ENCODE measurements at places on chromosomes 5 and 9.

- no peak for DNase-seq
These were observed 35.8 kb upstream of the ISCA1 start for GRCh38 chr9:86318187-86318586.

DNA sequence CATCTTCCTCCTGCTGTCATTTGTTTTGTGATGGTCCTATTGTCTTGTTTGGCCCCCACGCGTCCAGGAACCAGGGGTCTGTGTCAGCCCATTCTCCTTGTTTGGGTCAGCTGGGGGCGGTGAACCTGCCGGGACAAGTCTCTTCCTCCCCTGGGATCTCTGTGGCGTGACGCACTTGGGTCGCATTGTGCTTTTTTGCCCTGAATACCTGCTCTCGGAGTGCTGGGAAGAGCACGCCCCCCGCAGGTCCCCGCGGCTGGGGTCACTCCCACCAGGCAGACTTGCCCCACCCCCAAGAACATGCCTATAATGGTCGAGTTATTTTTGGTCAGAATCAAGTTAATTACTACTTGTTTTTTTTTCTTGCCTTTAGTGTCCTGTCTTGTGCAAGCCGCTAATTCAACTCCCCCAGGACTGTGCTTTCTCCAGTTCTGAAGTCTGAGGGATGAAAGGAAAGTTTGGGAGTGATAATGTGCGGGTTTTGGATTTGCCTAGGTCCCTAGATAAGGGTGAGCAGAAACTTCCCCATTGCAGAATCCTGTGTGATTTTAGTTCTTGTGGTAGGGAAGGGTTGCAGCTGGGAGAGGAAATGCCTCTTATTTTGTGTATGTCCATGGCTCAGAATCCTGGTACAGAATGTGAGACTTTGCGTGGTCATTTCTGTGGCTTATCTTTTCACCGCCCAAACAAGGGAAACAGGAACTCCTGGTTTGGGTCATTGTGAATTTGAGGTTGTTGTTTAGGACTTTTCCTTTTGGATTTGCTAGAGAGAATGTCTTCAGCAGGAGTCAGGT lies 789 bp downstream of the ACER2 start:
- no peak for DNase-seq

DNA sequence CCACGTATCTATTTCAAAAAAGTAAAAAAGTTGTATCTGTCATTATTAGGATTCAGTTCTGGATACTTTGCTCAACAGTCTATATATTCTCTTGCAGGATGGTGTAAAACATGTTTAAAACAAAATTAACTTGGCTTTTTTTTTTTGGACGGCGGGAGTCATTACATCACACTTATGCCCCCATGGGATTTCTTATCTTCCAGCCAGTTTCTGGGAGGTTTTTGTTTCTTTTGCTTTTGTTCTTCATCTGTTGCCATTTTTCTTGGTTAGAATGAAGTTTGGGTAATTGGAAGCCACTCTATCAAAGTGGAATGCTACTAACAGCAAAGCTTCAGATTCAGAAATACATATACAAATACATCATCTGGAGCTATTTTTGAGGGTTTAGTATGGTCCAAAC lies 1.8 kb upstream of the STARD4 start:
- DNase-seq, result no peak

DNA sequence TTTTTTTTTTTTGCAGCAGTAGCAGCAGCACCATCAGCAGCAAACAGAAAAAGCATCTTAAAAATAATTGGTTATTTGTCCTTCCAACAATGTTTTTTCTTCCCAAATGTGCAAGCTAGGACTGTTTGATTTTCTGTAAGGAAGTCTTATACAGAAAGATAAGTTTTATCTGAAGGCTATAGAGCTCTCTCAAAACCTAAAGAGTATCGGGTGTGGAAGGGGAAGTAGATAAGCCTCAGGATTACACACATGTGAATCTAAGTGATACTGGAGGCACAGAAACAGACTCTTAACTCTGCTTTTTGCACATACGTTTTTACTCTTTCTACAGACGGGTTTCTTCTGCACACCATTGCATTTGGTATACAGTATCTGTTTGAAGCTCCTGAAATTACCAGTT lies 184.4 kb upstream of the FTMT start:
- no peak for DNase-seq

DNA sequence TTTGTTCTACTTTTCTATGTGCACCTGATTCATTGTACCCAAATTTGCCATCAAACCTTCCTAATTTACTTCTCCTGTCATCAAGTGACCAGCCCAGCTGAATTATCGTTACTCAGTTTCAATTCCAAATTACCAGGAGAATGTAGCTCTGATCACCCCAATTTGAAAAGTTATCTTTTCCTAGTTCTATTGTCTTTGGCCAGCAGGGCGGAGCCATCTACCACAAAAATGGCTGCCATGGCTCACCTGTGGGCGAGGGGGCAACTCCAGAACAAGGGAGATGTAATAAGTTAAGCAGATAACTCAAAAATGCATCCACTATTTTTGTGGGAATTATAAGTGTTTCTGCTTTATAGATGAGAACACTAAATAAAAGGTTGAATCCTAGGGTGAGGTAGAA lies 133.8 kb upstream of the MOCS2 start:
- DNase-seq, result no peak

DNA sequence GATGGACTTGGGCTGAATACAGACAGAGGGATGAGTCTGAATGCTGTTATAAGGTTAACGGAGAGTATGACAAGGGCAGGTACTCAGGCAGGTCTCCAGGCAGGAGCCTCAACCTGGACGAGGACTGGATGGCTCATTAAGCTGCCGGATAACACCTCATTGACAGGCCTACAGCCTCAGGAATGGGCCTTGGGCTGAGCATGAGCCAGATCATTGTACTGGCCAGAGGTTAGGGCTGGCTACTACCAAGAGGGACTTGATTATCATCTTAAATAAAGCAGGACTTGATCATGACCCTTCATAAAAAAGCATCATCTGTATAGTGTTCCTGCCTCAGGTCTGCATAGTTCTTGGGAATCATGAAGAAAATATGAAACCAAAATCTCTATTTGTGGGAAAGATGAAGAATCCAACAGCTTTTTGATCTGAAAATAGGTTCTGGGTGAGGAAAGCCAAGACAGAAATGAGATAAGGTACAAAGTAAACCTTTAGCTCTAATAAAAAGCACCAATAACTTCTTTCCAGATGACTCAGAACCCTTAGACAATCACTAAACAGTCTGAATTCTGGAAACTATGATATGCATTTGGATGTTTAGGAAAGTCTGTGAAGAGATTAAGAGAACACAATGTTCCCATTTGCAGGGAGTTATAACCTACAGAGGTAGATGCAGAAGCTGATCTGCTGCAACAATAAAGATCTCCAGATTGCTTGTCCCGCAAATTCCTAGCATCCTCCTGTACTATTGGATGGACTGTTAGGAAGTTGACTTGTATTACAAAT lies 343.1 kb downstream of the CTNND2 start:
- no peak for DNase-seq

DNA sequence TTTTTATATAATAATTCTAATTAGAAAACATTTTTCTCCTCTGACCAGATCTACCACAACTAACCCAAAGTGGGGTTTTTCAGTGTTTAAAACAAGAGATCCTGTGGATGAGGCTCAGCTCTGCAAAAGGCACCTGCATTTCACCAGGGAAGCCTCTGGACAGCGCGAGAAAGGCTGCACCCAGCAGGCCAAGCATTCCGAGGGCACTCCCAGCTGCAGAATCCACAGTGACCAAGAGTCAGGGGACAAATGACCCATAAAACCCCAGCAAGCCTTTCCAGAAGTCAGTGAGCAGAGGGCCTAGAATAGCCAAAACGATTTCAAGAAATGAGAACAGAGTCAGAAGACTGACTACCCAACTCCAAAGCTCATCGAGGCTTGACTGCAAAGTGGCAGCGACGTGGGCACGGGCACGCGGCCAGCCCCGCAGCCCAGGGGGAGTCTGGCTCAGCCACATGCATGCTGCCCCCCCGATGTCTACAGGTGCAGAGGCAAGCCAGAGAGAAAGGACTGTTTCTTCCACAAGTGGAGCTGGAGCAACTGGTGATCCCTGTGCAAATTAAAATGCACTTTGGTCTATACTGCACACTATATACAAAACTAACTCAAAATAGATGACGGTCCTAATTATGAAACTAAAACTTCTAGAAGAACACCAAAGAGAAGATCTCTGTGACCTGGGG lies 26.2 kb downstream of the TPPP start:
- DNase-seq, result no peak

GRCh38 chr9:257957-258356 lies 43.3 kb downstream of the DOCK8 start:
- DNase-seq, result no peak

DNA sequence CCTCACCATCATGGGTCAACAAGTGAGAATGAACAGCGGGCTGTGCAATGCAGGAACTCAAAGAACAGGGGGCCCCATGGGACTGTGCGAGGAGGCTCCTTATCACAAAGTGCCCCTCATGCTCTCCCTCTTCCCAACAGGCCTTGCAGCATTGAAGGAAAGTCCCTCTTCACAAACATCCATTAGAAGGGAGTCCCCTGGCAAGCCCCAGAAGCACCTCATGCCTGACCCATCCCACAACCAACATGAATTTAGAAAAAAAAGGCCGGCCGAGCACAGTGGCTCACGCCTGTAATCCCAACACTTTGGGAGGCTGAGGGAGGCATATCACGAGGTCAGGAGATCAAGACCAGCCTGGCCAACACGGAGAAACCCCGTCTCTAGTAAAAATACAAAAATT lies 122.6 kb upstream of the FSTL4 start:
- DNase-seq, result no peak

GRCh38 chr5:42840269-42840668 lies 28.6 kb upstream of the SELENOP start:
- peak; percentile 74 for DNase-seq

DNA sequence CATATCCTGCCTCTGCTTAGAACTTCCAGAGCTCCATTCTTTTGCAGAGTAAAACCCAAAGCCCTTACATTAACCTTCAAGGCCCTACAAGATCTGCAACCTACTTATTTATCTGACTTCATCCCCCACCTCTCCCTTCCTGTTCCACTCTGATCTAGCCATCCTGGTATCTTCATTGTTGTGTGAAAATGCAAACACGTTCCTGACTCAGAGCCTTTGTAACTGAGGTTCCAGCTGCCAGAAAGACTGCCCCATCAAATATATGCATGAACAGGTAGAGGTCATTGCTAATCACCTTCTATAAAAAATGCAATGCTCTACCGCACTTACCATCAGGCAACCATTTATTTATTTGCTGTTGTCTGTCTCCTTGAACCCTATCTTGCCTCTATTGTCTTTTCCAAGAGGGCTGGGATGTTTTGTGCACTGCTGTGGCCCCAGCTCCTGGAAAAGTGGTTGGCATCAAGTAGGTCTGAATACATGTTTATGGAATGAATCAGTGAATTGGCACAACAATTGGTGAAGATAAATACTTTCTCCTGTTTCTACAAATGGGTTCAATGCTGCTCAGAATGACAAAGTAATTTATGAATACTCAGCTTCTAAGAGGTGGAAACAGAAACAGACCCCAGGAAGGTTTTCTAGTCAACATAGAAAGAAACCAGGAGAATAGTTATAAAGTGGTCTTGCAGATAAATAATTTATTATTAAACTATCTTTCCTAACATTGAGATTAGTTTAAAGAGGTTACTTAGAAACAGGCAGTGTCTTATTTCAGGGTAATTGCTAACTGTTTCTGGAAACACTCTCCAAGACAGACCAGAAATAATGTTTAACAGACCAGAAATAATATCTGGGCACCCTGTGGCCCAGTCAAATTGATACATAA lies 230.6 kb upstream of the CD180 start:
- DNase-seq, result no peak

DNA sequence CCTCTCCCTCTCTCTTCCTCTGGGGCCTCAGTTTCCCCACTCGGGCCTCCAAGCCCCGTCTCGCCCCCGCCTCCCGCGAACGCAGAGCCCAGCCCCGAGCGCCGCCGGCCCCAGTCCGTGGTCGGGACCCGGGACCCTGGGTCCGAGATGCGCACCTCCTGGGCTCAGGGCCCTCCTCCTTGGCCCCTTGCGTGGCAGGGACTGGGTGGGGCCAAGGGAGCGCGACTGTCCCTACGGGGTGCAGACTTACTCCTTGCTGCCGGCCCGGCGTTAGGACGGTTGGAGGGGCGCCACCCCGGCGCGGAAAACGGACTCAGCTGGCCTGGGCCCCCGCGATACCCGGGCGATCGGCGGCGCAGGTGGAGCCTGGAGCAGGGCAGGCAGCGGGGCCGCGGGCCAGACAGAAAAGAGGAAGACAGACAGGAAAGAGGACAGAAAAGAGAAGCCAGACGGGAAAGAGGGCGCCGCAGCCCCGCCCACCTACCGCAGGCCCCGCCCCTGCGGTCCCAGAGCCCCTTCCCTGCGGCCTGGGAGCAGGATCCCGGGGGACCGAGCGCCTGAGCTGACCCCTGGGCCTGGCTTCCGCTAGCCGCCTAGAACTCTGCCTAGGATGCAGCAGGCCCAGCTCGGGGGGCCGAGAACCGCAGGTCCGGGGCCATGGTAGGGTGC lies at the start of gene GBGT1:
Gene GBGT1 (minus strand): TSS at position 411 of the 669 bp plus-strand sequence. CDS start 1,502 bp downstream, outside the sequence.
- DNase-seq, result no peak

- DNase-seq, result peak; percentile 45
These were observed 51.0 kb downstream of the HABP4 start for GRCh38 chr9:96500696-96501632.

DNA sequence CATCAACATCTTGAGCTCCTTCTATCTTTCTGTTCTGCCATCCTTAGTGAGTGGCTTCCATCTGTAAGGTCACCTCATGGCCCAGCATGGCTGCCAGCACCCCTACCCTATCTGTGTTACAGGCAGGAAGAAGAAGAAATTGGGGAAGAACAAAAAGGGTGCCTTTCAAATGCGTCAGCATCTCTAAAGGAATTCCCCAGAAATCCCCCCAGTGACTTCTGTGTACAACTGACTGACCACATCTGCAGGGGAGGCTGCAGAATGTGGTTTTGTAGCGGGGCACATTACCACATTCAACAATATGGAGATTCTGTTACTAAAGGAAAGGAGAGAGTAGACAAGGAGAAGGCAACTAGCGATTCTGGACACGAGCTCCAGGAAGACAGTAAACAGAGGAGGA lies 40.1 kb downstream of the ALG2 start:
- DNase-seq, result no peak

GRCh38 chr5:133458435-133458834 lies 153.9 kb downstream of the FSTL4 start:
- no peak for DNase-seq

DNA sequence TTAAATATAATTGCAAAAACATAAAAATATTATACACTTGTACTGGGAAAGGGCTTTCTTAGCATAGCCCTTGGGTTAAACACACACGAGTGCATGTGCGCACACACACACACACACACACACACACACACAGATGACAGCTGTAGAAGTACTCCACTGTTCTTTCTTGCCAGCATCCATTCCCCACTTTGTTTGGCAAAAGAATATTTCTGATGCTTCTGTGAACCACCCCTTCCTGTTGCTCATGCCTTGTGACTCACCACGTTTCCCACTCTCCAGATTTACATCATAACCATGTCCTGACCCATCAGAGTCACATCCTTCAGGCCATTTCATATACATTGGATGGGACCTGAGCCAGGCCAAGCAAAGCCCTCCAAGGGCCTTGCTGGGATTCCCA lies 280.1 kb downstream of the DNAH5 start:
- peak; percentile 94 for DNase-seq

DNA sequence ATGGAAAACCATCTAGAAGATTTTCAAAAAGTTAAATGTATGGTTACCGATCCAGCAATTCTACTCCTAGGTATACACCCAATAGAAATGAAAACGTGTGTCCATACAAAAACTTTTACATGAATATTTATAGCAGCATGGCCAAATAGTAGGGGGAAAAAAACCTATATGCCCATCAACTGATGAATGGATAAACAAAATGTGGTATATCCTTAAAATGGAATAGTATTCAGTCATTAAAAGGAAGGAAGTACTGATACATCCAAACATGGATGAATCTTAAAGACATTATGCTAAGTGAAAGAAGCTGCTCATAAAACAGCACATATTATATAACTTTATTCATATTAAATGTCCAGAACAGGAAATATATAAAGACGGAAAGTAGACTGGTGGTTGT lies 93.2 kb upstream of the SPOCK1 start:
- DNase-seq, result no peak
